ENCODE measurements at places on chromosomes 3 and 15.

- DNase-seq = no peak
Observed at GRCh38 chr3:160052385-160053047, 63.9 kb downstream of the IL12A start.

- DNase-seq = no peak
Observed at GRCh38 chr3:197590313-197590962, 34.7 kb upstream of the BDH1 start.

GRCh38 chr3:188082031-188082430 is 71.9 kb upstream of the LPP start:
- DNase-seq = peak; percentile 31

- DNase-seq = no peak
Observed at GRCh38 chr3:146077181-146077580, 83.8 kb downstream of the PLOD2 start.

- DNase-seq = no peak
Observed at GRCh38 chr15:74531144-74531811, 9.7 kb upstream of the ARID3B start.

- DNase-seq = no peak
Observed at GRCh38 chr3:183967693-183968092, 50.0 kb downstream of the ABCC5 start.

GRCh38 chr15:63994073-63994600 is 52.1 kb downstream of the DAPK2 start:
- DNase-seq = no peak

GRCh38 chr15:93515256-93516051 is 426.4 kb upstream of the RGMA start:
- no peak for DNase-seq

- DNase-seq = no peak
Observed at GRCh38 chr3:181623924-181624694, 87.6 kb upstream of the SOX2 start.

DNA sequence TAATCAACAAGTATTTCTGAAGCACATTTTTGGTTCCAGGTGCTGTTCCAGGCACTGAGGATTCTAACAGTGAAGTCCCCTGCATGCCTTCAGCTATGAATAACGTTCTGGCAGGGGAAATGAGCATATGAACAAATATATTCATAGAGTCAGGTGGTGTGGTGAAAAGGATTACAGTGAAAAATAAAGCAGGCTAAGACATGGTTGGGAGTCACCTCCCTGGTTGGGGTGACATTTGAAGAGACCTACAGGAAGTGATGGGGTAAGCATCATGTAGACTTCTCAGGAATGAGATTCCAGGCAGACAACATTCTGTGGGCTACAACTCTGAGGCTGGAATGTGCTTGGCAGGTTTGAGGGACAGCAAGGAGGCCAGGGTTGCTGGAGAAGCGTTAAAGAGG is 15.0 kb downstream of the FRMD4B start:
- no peak for DNase-seq

GRCh38 chr15:49888734-49889133 is 230.3 kb downstream of the ATP8B4 start:
- no peak for DNase-seq

DNA sequence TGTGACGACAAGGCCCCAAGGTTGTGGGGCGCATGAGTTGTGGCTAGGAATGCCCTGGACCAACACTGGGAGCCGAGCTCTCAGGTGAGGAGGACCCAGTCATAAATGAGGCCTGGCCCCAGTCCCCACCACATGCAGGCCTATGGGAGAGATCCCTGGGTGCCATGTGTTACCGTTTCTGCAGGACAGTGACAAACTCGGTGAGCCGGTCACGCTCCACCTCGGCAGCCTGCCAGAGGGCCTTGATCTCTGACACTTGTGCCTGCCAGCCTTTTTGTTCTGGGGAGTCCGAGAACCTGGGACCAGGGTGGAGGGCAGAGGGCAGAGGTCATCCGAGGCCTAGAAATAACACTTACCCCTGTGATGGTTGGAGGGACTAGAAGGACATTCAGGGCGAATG is 27.7 kb upstream of the HHATL start:
- no peak for DNase-seq

- DNase-seq = no peak
Observed at GRCh38 chr3:177624528-177625495, 427.5 kb upstream of the TBL1XR1 start.
